ENCODE measurements at places on chromosomes 3 and 15. TPM values are rescaled to one million over a fixed set of nuclear protein-coding genes. Genes with fewer than 3 reads are reported as not detected.

The CRYGS gene
- total RNA-seq: 0.55 TPM

GRCh38 chr3:43238801-43239200, 47.5 kb upstream of the SNRK start:
- no peak for DNase-seq

DNA sequence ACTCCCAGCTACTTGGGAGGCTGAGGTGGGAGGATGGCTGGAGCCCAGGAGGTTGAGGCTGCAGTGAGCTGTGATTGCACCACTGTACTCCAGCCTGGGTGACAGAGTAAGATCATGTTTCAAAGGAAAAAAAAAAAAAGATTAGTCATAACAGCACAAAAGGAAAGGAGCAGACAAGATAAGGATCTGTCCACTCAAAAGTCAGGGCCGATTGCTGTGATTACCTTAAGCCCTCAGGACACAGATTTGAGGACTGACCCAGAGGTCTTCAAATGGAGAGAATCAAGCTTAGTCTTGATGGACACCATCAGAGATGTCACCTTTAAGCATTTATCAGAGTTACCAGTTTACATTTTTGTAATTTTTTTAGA, 23.9 kb upstream of the HEG1 start:
- no peak for DNase-seq

GRCh38 chr3:132255041-132255745, 62.0 kb upstream of the ACP3 start:
- no peak for DNase-seq

The ITIH1 gene
- not detected for total RNA-seq

The TMEM108 gene
- 0.52 TPM for total RNA-seq

GRCh38 chr15:67114846-67115585, 49.6 kb downstream of the SMAD3 start:
- no peak for DNase-seq

GRCh38 chr3:82581350-82581749, 819.9 kb upstream of the GBE1 start:
- no peak for DNase-seq

The CKMT1A gene
- 0.22 TPM for total RNA-seq

Data from left ventricle myocardium superior (tissue), 1 donor.